ENCODE measurements at places on chromosomes 2 and 18.

DNA sequence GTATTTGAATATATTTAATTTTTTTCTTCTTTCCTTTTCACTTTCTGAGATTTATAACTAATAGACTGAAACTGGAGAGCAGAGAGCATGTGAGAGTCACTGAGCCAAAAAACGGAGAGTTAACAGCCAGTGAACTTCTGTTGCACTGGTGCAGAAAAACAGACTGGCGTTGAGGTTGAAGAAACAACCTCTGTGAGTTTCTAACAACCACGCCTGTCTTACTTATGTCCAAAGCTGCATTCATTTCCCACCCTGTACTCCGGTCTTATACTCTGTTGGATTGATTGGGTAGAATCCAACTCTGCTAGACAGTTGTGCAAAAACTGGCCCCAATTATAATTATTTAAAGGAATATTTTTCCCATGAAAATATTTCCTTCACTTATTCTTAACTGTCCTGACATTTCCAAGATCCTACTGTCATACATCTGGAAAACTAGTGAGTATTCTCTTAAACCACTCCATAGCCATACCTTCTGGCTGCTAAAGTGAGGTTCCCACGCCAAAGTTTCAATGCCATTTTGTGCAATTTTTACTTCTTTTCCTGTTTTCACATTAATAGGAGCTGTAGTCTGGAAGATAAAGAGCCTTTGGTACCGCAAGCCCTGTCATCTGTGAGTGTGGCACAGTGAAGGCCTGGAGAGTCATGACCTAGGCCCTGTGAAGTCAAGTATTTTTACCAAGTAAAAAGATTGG is 9.4 kb downstream of the CYP1B1 start:
- DNase-seq, result no peak

GRCh38 chr18:44054514-44054913 is 626.2 kb upstream of the SETBP1 start:
- DNase-seq, result no peak

DNA sequence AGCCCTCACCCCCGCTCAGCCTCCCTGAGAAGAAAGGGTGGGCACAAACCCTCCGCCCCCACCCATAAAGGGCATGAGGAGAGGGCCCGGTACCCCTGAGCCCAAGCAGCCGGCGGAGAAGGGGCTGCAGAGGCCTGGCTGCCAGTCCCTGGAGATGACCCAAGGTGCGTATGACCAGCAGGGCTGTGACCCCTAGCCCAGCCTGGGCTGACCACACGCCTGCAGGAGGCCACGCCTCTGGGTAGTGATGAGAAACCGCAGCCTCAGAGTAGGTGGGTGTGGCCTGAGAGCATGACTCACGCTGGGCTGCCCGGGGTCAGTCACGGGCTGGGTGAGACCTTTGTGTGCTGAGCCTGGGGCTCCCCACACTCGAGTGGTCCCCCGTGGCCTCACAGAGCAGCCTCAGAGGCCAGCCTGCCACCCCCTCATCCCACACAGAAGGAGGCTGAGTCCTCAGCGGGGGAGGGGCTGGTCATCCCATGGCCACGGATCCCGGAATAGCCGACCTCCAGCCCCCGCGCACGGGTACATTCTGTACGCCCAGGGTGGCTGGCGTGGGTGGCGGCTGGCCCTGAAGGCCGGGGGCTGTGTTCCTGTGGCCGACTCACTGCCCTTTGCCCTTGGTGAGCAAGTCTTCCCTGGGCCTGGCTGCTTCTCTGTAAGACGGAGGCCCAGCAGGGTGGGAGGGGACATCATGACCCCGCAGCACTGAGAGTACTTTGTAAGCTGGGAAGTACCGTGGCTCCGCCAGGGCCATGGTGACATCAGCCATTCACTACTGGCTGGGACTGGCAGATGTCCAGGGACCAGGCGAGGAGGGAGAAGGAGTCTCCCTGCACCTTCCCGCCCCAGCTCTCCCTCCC is 110.8 kb upstream of the OTOS start:
- DNase-seq, result peak; percentile 97

DNA sequence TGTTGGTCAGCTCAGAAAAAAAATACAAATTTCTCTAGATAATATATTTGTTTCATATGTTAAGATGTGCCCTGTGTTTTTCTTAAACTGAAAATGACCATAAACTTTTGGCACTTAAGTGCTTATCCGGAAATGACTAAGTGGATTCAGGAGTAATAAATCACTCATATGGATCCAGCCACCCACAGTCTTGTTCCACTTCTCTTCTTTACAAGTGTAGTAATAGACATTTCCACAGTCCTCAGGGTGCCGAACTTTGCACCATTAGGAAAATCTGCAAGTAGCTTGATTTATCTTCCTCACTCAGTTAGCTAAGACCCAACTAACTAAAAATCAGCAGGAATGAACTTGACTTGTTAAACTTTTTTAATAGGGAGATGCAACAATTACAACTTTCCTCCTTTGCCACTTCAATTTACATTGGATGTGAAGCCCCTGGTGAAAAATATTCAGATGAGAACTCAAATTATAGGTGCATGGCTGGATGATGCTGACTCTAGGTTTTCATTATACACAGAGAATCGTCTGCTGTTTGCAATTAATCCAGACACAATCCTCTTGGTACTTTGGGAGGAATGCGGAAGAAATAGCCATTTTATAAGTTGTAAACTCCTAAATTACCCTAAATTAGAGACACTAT is 322.5 kb downstream of the ARHGAP15 start:
- peak; percentile 17 for DNase-seq

- no peak for DNase-seq
Observed at GRCh38 chr2:129276978-129277584, 702.4 kb upstream of the RAB6C start.

- no peak for DNase-seq
Observed at GRCh38 chr2:160041091-160041490, 21.3 kb downstream of the PLA2R1 start.

DNA sequence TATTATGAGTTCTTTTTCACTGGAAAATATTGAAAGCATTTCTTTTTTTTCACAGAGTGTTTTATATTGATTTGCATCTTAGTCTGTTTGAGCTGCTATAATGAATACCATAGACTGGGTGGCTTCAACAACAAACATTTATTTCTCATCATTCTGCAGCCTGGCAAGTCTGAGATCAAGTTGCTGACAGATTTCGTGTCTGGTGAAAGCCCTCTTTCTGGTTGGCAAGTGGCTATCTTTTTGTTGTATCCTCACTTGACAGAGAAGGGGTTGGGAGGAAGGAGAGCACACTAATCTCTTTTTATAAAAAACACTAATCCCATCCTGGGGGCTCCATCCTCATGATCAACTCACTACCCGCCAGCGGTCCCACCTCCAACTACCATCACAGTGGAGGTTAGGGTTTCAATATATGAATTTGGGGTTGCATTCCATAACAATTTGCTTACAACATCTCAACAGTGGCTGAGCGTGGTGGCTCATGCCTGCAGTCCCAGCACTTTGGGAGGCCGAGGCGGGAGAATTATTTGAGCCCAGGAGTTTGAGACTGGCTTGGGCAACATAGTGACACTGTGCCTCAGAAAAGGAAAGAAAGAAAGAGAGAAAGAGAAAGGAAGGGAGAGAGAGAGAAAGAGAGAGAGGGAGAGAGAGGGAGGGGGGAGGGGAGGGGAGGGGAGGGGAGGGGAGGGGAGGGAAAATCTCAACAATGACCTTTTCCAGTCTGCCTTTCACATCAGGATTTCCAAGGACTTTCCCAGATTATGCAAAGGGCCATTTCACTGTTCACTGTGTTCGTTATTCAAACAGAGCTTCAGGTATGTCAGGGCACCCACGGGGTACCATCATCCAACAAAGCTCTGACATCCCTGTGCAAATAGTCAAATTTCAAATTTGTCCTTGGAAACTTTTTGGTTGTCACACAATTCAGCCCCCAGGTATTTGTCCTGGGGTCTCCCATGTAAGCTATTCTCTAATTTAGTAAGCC is 111.1 kb downstream of the AP1S3 start:
- no peak for DNase-seq

DNA sequence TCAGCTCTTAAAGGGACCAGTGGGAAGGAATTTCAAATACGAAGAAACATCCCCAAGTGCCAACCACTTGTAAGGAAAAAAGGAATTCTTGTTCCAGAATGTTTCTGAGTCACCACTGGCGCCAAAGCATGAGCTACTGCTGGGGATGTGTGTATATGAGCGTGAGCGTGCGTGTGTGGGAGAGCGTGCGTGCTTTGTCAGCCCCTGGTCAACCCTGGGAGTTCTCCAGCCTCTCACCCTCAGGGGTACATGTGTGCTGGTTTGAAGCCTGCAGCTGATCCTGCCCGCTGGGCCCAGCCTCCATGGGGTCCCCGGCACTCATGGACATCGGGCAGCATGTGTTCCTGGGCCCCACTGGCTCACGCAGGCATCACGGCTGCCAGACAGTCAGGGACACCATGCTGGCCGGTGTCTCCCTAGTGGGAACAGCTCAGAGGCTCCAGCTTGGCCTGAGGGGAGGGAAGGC is 17.1 kb downstream of the HS6ST1 start:
- DNase-seq, result peak; percentile 93

Data from AG20443 (cell line).